WTC11 (cell line): ENCODE measurements at places on chromosomes 12 and 14. TPM values are rescaled to one million over a fixed set of nuclear protein-coding genes. Genes with fewer than 3 reads are reported as not detected.

CHGA gene
- 8.5 to 17.2 TPM (median 17.1 TPM) in 3 replicates for total RNA-seq

CAPZA3 gene
- not detected in 3 replicates for total RNA-seq

WSCD2 gene
- total RNA-seq, result 1.1 to 1.6 TPM (median 1.6 TPM) in 3 replicates

TOMM20L gene
- not detected in 3 replicates for total RNA-seq

BDKRB1 gene
- 0.11 to 0.27 TPM in 2 of 3 replicates, not detected in the other for total RNA-seq

NEUROD4 gene
- total RNA-seq, result not detected in 3 replicates

MANSC4 gene
- total RNA-seq, result not detected in 3 replicates

KIF5A gene
- 15.9 to 17.9 TPM (median 16.1 TPM) in 3 replicates for total RNA-seq

C1QL4 gene
- total RNA-seq, result 0.92 to 1.2 TPM (median 1.2 TPM) in 3 replicates

CSRP2 gene
- total RNA-seq, result 157 to 179 TPM (median 176 TPM) in 3 replicates

C12orf54 gene
- not detected in 3 replicates for total RNA-seq

FGD4 gene
- total RNA-seq, result 32.8 to 39.7 TPM (median 35.7 TPM) in 3 replicates

OR9K2 gene
- not detected in 3 replicates for total RNA-seq

IFI27 gene
- 1.8 to 3.2 TPM (median 2.4 TPM) in 3 replicates for total RNA-seq

VPS33A gene
- total RNA-seq, result 34.1 to 37.6 TPM (median 35.3 TPM) in 3 replicates

CLEC2A gene
- total RNA-seq, result 2.1 to 3.5 TPM (median 2.7 TPM) in 3 replicates

LRRC10 gene
- total RNA-seq, result not detected in 3 replicates

OR4E2 gene
- total RNA-seq, result not detected in 3 replicates

NDUFA9 gene
- 65.8 to 97.8 TPM (median 71.4 TPM) in 3 replicates for total RNA-seq

DHRS2 gene
- 1.8 to 4.5 TPM (median 1.8 TPM) in 3 replicates for total RNA-seq

MSI1 gene
- total RNA-seq, result 64.5 to 71.9 TPM (median 71.5 TPM) in 3 replicates

RBM19 gene
- 41.2 to 60.1 TPM (median 42.0 TPM) in 3 replicates for total RNA-seq

OVCH1 gene
- total RNA-seq, result 0.04 to 0.25 TPM in 2 of 3 replicates, not detected in the other

OR10G3 gene
- not detected in 3 replicates for total RNA-seq

POLR3B gene
- 9.0 to 10.2 TPM (median 9.4 TPM) in 3 replicates for total RNA-seq

FOXG1 gene
- total RNA-seq, result 0.09 to 0.18 TPM (median 0.16 TPM) in 3 replicates

CDH24 gene
- total RNA-seq, result 17.9 to 18.8 TPM (median 18.8 TPM) in 3 replicates
